ENCODE measurements at places on chromosomes 2 and 18. TPM values are rescaled to one million over a fixed set of nuclear protein-coding genes. Genes with fewer than 3 reads are reported as not detected.

DNA sequence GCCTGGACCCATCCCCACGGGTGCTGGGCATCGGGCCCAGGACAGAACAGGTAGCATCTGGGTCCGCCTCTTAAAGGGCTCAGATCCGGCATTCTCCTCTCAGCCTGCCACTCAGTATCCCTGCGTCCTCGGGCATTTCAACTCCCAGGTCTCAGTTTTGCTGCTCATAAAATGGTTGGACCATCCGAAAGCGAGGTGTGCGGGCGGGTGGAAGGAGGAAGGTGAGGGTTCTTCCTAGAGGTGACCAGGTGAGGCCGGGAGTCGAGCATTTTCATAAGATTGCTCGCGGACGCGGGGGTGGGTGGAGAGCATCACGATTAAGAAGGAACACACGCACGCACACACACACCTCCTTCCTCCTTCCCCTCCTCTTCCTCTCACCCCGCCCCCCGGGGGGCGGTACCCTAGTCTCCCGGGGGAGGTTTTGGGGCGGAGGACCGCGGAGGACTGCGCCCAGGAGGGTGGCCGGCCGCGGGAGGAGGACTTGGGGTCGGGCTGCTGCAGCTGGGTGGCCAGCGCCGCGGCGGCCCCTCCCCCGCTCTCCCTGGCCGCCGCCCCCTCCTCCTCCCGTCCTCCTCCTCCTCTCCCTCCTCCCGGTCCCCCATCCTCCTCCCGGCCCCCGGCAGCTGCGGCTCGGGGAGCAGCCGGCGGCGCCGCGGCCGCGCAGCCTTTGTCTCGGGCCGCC, 97.9 kb upstream of the GPR45 start:
- peak; percentile 56 for DNase-seq

GRCh38 chr2:72822794-72823193, 3.0 kb downstream of the EXOC6B start:
- DNase-seq: no peak

Gene L3MBTL4
- 2.2 TPM for total RNA-seq

DNA sequence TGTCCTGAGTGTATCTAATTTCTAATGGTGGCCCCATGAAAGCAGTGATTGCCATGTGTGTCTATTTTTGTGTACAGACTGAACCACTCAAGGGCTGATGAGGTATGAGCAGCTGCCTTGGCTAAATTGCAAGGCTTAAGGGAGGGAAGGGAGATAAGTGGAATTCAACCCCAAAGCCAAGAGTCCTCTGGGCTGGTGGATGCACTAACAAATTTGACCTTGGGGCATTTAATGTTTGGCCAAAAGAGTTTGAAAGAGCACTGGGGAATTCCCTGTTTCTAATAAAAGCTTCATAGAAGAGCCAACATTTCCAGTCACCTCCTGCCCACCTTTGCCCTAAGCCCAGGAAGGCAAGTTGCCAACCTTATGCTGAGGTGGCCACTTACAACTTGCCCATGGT, 172.1 kb downstream of the SETBP1 start:
- DNase-seq: no peak

DNA sequence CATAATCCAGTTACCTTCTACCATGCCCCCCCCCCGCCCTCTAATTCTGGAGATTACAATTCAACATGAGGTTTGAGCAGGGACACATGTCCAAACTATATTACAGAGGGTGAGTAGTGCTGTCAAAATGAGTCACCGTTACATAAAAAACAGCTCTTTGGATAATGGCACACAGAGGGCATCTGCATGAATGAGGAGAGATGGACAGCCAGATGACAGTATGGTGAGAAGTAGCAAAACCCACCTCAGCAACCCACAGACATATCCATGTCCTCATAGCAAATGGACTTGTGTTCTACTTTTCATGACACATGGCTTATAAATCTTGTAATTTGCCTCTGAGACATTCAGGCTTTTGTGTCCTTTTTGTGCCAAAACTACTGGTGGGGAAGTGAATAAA, 132.0 kb downstream of the EML6 start:
- DNase-seq: no peak

- DNase-seq: peak; percentile 93
These were observed 183.9 kb downstream of the NCK2 start for GRCh38 chr2:105928563-105928962.

- DNase-seq: peak; percentile 15
These were observed 76.2 kb downstream of the FMNL2 start for GRCh38 chr2:152411154-152411553.

DNA sequence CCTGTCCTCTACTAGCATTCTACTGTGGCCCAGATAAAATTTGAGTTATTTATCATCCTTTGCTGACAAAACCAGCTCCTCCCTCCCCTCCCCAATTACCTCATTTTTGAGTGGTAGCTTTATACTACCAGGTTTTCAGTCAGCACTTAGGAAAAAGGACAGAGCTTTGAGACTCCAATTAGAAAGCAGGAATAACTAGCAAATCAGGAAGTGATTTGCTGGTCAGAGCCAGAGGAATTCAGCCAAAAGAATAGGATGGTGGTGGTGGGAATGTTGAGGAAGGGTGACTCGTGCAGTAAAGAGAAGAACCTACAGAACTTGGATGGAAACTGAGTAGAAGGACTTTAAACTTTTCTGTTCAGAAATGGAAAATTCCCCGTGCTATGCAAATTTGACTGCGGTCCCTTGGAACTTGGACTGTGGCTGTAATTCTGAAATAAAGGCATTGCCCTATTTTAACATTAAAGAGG, 3.7 kb downstream of the MYL12B start:
- DNase-seq: no peak

Gene SCN3A
- 0.03 TPM for total RNA-seq

GRCh38 chr2:100242891-100243619, 79.2 kb downstream of the LONRF2 start:
- peak; percentile 79 for DNase-seq

DNA sequence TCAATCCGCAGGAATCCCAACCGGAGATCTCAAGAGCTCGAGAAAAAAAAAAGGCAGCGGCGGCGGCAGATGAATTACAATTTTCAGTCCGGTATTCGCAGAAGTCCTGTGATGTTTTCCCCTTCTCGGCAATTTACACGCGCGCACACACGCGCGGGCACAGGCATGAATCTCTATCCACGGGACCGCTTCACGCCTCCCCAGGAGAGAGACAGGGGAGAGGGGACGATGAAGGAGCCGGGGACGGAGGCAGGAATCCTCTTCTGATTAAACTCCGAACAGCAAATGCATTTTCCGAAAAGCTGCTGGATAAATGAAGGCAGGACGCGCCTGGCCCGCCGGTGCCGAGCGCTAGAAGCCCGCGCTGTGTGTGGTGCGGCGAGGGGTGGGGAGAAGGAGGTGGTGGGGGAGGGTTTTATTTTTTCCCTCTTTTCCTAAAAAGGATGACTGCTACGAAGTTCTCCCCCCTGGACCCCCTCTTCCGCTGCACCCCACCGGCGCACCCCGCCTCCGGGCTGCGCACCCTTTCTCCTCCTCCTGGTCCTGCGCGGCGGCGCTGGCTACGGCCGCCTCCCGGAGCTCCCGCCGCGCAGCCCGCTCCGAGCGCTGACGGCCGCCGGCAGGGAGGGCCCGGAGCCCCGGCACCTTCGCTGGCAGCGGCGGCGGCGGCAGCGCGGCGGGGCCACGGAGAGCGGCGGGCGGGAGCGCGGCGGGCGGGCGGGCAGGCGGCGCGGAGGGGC, at the start of gene BCL2:
TSS of gene BCL2 (minus strand) at position 387 of the 740 bp plus-strand sequence.
- no peak for DNase-seq

DNA sequence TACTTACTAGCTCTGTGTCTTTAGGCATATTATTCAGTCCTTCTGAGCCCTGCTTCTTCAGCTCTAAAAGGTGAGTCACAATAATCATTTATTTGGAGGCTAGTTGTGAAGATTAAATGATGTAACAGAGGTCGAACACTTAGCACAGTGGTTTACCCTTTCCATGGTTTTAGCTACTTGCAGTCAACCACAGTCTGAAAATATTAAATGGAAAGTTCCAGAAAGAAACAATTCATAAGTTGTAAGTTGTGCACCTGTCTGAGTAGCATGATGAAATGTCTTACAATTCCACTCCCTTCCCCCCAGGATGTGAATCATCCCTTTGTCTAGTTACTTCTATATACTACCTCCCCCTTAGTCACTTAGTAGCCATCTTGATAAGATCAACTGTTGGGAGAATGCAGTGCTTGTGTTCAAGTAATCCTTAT, 217.6 kb upstream of the THUMPD2 start:
- DNase-seq: no peak

Gene IL1R1
- 1.3 TPM for total RNA-seq

- no peak for DNase-seq
These were observed 212.0 kb downstream of the TNS1 start for GRCh38 chr2:217790681-217791392.

Gene NT5C1B
- total RNA-seq: not detected

GRCh38 chr18:79598633-79599175, 80.9 kb upstream of the CTDP1 start:
- DNase-seq: no peak

Gene CDH19
- 76.4 TPM for total RNA-seq

GRCh38 chr2:240024766-240025165, 376 bp downstream of the NDUFA10 start:
- DNase-seq: peak; percentile 17

Gene PDCD1
- not detected for total RNA-seq

DNA sequence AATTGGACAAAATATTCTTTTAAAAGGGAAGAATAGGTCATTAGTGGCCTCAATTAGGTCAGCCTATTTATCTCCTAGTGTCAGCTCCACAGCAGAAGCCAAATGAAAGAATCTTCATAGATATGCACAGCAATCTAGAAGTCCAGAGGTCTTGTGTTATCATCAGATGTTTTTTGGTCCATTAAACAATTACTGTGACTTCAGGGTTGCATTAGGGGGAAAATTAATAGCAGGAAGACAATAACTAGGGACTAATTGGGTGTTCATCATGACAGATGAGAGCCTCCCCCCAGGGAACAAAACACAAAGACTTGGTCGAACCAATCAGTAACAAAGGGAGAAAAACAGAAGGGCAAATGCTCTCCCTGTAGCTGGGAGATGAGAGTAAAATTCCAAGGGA, 264.7 kb downstream of the PTH2R start:
- DNase-seq: no peak

DNA sequence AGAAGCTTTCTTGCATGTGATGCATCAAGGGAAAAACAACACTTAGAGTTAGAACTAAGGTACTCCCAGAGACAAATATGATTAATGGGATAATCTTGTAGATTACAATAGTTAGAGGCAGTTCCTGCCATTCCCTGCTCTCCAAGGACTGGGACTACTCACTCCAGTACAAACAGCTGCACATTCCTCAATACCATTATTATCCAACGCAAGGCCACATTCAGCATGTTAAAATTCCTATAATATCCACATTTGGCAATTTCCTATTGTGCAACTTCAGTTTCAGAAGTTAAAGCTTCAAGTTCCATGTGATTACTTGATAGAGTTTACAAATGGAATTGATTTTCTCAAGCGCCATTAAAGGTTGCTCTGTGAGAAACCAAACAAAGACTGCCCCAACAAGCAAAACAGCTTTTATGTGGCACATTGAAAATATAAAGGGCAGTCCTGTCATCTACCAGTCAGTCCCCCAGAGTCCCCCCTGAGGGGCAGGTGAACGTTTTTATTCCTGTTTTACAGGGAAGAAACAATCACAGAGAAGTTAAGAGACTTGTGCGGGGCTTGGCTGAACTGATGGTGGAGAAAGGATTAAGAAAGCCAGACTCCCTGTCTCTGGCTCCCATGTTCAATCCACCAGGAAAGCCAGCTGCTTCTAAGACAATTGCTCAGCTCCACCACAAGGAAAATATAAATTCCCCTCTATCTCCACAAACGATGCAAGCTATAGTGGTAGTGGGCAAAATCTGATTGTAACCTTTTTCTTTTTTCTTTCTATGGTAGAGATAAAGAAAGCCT, 72.6 kb downstream of the TXNL1 start:
- DNase-seq: no peak

DNA sequence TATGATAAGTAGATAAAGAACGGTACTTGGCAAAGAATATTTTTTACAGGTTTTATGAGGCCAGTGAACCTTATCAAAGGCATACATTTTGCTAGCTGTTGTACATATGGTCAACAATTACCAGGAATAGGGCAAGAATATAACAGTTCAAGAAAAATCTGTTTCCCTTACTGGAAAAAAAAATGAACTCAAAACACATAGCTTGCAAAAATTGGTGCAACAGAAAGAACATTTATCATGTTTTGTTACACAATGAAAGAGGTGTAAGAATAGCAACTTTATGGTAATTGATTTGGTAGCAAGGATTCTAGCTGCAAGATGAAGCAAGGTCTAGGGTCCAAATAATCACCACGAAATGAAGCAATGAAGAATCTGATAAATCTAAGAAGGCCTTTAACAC, 41.6 kb downstream of the TTC21B start:
- no peak for DNase-seq

Gene ICOS
- 2.1 TPM for total RNA-seq

GRCh38 chr2:186303091-186303490, 183.0 kb upstream of the ZC3H15 start:
- no peak for DNase-seq

GRCh38 chr2:60678551-60678950, 77.5 kb upstream of the PAPOLG start:
- no peak for DNase-seq

GRCh38 chr18:70220628-70221027, 15.1 kb upstream of the RTTN start:
- peak; percentile 37 for DNase-seq

Gene VSNL1
- 0.08 TPM for total RNA-seq

- peak; percentile 44 for DNase-seq
These were observed at the start of gene CCDC178 for GRCh38 chr18:33440060-33441043. CCDC178 (minus strand) TSS chr18:33440721; CDS start chr18:33412088, 28,633 bp downstream.

Data from SK-MEL-5 (cell line).